ENCODE measurements at places on chromosomes 16 and 17.

GRCh38 chr17:34542700-34543336, 36.6 kb upstream of the TMEM132E start:
- DNase-seq = peak; percentile 64

- no peak for DNase-seq
These were observed 817 bp downstream of the PSKH1 start for GRCh38 chr16:67893743-67894399.

- DNase-seq = no peak
These were observed 44.2 kb downstream of the N4BP1 start for GRCh38 chr16:48565752-48566151.

GRCh38 chr16:11994143-11995119, 17.9 kb downstream of the SNX29 start:
- peak; percentile 48 for DNase-seq

- DNase-seq = no peak
These were observed 47.6 kb upstream of the CDC42EP4 start for GRCh38 chr17:73359352-73359751.

Measured in CD4-positive, alpha-beta T cell treated with Interleukin-4 for 1 hour (primary cell).